NCI-H460 (cell line): ENCODE measurements at places on chromosomes 6 and 20. TPM values are rescaled to one million over a fixed set of nuclear protein-coding genes. Genes with fewer than 3 reads are reported as not detected.

GRCh38 chr6:56297022-56297989, 49.9 kb upstream of the COL21A1 start:
- DNase-seq = peak; percentile 16

DNA sequence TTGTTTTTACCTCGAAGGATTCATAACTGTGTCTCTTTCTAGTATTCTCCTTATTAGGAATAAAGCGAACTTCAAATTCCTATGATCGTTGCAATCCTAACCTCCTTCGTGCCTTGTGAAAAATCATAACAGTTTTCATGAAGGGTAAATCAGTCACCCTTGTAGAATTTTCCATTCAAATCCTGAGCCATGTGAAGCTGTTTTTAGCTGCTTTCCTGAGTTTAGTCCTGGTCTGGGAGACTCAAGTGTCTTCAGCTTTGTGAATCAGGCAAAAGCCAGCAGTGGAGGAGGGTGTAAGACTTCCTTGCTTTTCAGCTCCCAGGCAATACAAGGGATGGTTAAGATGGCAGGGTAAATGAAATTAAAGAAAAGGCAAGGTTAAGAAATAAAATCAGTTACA, 24.3 kb downstream of the GCNT2 start:
- DNase-seq = no peak

- no peak for DNase-seq
Measured at GRCh38 chr6:45187836-45188235, 140.3 kb upstream of the RUNX2 start.

- no peak for DNase-seq
Measured at GRCh38 chr6:46651006-46651405, 1.6 kb downstream of the CYP39A1 start.

GRCh38 chr6:130697271-130697994, 129.8 kb upstream of the SMLR1 start:
- no peak for DNase-seq

GRCh38 chr20:695165-695866, 19.7 kb upstream of the SCRT2 start:
- DNase-seq = no peak

GRCh38 chr6:56764081-56764566, 121.4 kb upstream of the DST start:
- no peak for DNase-seq

GRCh38 chr6:24126586-24127192, 674 bp downstream of the NRSN1 start:
- peak; percentile 57 for DNase-seq

DNA sequence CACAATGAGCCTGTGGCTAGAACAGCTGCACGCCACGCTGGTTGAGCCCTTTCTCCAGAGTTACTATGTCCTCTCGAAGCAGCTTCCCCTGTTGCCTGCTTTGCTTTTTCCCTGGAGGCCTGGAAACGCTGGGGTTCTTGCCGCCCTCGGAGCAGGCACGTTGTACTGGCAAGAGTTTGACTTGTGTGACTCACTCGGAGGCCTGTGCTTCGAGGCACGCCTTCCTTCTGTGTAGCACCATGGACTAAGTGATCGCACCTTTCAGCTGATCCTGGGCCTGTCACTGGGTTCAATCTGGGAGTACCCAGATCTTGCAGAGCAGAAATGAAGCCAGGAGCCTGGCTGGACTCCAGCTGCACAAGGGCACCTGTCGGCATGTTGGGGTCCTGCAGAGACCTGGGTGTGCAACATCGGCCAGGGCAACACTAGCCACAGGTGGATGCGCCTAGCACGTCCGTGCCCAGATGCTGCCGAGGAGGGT, 5.2 kb downstream of the INSM1 start:
- DNase-seq = no peak

- DNase-seq = no peak
Measured at GRCh38 chr6:4776493-4777393, 539 bp downstream of the CDYL start.

GRCh38 chr20:50408526-50409364, 101.4 kb upstream of the PTPN1 start:
- no peak for DNase-seq

DNA sequence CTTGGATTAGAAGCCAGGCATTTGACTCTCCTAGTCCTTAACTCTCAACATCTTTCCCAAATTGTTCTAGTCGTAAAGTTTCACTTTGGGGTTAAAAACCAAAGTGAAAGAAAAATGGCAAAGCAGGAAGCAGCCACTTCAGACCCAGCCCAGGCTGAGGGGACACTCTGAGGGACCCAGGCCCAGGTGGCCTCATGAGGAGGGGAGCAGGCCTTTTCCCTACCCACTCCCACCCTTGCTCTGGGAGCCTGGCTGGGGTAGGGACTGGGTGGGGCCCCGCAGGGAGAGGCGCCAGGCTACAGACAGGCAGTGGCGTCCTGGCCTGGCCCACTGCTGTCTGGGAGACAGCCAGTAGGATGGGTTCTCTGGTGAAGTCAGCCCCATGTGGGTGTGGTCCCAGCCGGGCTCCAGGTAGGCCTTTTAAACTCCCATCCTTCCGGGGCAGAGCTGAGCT, 68.7 kb upstream of the MYL9 start:
- no peak for DNase-seq

DNA sequence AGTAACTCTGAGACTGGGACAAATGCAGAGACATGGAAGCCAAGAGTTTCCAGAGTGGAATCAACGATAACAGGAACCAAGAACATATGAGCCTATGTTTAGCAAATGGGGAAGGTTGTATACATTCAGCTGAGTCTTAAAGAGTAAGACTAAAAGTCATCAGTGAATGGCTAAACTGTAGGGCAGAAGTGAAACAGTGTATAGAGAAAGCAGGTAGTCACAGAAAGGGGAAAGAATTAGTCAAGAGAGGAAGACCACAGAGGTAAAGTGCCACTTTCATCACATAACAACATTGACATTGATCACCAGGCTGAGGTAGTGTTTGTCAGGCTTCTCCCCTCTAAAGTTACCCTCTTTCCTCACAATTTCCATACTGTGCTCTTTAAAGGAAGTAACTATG, 306.5 kb upstream of the SPTLC3 start:
- no peak for DNase-seq

- DNase-seq = no peak
Measured at GRCh38 chr20:48599748-48600469, 227.9 kb downstream of the PREX1 start.

DNA sequence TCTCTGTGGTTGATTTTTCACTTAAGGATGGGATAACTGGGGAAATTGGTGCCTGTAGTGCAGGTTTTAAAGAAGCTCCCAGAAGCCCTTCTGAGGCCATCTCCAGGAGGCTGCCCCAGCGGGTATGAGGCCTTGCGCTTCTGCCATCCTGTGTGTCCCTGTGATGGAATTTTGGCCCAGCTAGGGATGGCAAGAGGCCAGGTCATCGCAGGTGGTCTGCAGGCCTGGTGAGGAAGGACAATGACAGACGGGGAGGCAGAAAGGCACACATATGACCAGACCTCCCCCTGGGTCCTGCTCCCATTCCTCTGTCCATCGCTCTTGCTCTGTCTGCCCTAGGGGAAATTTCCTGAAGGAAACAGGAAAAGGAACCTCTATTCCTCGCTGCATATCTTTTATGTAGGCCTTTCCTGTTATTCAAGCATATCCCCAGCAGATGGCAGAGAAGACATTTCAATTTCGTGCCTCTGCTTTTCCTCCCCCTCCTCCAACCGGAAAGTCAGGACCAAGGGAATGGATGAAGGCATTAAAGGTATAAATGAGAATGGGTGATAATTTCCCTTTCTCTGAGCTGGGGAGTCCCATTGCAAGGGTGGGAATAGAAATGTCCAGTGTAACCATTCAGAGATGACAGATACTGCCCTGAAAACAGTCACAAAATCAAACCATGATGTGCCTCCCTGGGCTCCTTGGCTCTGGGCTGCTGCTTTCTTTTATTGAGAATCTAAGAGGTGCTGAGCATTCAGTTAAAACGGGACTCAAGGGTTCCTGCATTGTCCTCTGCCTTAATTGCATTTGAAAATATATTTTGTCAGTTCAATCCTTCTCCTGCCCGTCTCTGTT, 17.6 kb upstream of the HLA-F start:
- DNase-seq = peak; percentile 61

GRCh38 chr6:82783587-82784236, 281.9 kb downstream of the UBE3D start:
- no peak for DNase-seq

DNA sequence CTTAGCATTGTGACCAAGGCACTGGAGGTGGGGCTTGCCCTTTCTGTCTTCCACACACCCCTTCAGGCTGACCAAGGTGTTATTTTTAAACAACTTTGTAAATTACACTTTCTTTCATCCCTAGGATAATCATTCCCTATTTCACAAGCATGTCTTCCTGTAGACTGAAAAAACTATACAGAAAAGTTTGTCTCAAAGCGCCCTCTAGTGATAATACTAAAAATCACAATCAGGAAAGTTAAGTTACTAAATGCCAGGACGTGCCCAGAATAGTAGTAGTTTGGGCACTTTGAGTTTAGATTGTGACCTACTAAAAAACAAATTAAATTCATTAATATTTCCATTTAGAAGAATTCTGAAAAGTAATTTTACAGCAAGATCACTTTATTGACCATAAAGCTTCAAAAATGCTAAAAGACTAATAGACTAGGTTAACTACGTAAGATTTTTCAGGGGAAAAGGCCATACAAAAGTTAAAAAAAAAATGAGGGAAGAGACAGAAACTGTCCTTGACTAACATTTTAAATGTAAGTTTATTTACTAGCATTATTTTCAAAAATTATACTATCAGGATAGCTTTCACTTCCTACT, 123.3 kb upstream of the DUSP22 start:
- DNase-seq = no peak

GRCh38 chr20:63232235-63233060, 3.3 kb upstream of the BIRC7 start:
- DNase-seq = peak; percentile 89

DNA sequence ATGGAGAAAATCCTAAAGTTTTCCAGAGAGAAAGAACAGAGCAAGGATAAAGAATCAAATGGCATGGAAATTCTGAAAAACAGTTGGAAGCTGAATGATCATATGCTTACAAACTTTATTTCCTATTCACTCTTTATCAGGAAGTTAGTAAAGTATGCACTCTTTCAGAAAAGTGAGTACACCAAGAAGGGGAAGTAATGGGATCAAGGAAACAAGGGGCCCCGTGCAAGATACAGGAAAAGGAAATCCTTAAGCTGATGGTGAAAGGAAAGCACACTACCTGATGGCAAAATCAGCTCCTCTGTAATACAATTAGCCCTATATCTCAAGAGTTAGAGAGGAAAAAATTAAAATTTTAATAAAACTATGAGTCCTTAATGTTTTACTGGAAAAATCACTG, 14.0 kb downstream of the CALHM6 start:
- no peak for DNase-seq

- DNase-seq = no peak
Measured at GRCh38 chr6:18350712-18351111, 36.4 kb upstream of the RNF144B start.

- no peak for DNase-seq
Measured at GRCh38 chr6:14620522-14620921, 502.9 kb downstream of the CD83 start.

DNA sequence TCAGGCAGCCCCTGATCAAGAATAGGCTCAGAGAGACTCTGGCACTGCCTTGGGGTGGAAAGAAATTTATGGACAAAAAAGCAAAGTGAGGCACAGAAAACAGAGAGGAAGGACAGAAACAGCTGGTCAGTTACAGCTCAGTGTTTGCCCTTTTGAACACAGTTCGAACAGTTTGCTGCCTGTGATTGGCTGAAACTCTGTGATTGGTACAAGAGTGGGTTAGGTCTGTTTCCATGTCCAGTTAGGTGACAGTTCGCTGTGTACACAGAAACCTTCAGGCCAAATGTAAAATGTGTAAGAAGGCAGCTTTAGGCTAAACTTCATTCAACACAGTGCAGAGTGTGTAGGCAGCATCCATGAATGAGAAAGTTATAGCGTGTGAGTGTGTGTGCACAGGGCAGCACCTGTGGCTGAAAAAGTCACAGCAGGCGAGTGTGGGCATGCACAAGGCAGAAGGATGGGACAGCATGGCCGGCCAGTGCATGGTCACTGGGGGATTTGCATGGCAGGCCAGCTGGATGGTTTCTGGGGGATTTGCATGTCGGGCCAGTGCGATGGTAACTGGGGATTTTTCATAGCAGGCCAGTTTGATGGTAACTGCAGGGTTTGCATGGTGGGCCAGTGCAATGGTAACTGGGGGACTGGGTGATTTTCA, 75.4 kb upstream of the FRMD1 start:
- DNase-seq = no peak

DNA sequence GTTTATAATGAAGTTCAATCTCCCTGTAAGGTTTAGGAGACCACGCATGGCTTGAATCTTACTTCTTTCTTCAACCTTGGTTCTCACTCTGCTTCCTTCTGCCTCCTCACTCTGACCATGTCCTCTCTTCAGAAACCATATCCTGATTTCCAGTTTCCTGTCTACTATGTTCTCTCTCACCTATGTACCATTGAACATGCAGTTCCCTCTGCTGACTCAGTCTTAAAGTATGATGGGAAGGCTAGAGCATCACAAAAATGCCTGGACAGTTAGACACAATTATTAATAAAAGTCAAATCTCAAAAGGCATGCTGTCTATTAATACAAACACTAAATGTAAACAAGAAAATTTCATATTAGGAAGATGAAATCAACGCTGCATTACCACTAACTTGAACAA, 151.6 kb downstream of the PRKN start:
- no peak for DNase-seq

DNMT3B gene
- 1.0 and 2.2 TPM in 2 replicates for total RNA-seq

APCDD1L gene
- total RNA-seq = not detected in 2 replicates

C6orf58 gene
- not detected in 2 replicates for total RNA-seq

DYNLT2 gene
- total RNA-seq = 1.2 and 1.3 TPM in 2 replicates

EBF4 gene
- total RNA-seq = 1.0 and 2.0 TPM in 2 replicates

FYN gene
- 1.1 and 3.7 TPM in 2 replicates for total RNA-seq

DST gene
- total RNA-seq = 184 and 219 TPM in 2 replicates

PLN gene
- not detected in 2 replicates for total RNA-seq

RXRB gene
- total RNA-seq = 13.7 and 14.0 TPM in 2 replicates

C20orf204 gene
- 0.75 and 0.87 TPM in 2 replicates for total RNA-seq

POM121L2 gene
- not detected in 2 replicates for total RNA-seq

VGLL2 gene
- total RNA-seq = not detected in 2 replicates
